Stimulated activated CD8-positive, alpha-beta memory T cell treated with anti-CD3 and anti-CD28 coated beads, Interleukin-15, amount 100 ng/mL, for 4 hours (primary cell): ENCODE measurements at places on chromosomes 12 and 14.

- no peak for DNase-seq
These were observed 219.3 kb downstream of the APAF1 start for GRCh38 chr12:98864363-98864762.

DNA sequence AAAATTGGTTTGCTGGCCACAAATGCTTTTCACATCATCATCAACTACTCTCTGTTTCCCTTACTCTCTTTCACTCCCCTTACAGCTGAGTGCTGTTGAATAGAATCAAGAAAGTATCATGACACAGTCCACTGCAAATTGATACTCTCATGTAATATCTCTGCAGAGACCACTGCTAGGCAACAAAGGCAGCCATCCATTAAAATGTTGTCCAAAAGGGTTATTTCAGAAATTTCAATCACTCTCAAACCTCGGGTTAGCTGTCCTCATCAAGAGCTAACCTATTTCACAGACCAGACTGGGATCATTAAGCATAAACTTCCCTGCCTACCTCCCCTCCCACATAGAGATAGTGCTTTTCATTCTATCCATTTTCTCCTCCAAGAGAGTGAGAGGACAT, 186.7 kb downstream of the PLCZ1 start:
- DNase-seq, result no peak

DNA sequence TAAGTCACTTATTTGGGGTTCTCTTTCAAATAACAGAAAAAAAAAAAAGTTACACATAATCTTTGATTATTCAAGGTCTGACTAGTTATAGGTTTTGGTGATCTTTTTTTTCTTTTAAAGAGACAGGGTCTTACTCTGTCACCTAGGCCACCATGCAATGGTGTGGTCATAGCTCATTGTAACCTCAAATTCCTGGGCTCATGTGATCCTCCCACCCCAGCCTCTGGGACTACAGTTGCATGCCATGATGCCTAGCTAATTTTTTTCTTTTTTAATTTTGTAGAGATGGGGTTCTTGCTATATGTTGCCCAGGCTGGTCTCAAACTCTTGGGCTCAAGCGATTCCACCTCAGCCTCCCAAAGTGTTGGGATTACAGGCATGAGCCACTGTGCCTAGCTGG, 56.5 kb upstream of the CFL2 start:
- DNase-seq, result no peak

DNA sequence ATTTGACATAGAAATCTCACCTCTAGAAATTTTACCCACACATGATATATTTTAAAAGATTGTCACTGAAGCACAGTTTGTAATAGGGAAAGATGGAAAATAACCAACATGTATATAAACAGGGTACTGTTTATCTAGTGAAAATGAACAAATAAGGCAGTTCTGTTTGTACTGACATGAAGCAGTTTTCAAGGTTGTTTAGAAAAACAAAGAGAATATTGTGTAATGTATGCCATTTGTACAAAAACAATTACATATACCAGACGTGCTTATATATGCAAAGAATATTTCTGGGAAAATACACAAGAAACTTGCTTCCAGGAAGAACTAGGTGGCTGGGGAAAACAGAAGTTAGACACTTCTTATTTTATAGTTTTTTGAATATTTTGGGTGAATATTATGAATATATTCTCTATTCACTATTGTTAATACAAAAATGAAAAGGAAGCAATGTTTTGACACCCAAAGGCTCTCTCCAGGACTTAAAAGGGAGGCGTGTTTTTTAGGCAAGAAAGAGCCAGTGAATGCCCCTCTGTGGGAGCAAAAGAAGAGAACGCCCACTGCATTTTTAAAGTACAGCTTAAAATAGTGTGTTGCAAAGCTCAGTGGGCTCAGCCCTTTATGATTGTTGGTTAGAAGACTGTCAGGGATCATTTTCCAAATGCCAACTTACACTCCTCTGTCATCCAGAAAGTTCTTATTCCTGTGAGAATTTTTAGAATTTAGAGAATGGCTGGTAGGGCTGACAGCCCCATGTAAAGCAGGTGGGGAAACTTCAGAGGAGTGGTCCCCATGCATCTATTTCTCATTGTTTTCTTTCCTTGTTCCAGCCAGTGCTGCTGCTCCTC, 59.6 kb upstream of the FERMT2 start:
- DNase-seq, result no peak

DNA sequence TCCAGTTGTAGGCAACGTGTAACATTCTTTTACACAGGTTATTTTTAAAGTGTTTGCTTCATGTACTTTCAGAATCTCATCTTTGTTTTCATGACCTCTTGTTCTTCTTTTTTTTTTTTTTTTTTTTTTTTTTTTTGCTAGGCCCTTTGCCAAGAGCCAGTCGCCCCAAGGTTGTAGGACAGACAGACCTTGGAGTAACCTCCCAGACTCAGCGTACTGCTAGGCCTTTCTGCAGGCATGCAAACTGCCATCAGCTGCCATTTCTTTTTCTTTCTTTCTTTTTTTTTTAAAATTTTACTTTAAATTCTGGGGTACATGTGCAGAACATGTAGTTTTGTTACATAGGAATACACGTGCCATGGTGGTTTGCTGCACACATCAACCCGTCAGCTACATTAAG, 452.3 kb upstream of the MDGA2 start:
- DNase-seq, result no peak

GRCh38 chr12:12714276-12715021, 2.7 kb upstream of the CDKN1B start:
- DNase-seq, result no peak

GRCh38 chr12:113145720-113146551, 3.6 kb upstream of the CFAP73 start:
- no peak for DNase-seq

- no peak for DNase-seq
These were observed 182.9 kb downstream of the KCNA5 start for GRCh38 chr12:5226581-5226980.

- no peak for DNase-seq
These were observed 12.2 kb downstream of the MMAB start for GRCh38 chr12:109560867-109561710.

DNA sequence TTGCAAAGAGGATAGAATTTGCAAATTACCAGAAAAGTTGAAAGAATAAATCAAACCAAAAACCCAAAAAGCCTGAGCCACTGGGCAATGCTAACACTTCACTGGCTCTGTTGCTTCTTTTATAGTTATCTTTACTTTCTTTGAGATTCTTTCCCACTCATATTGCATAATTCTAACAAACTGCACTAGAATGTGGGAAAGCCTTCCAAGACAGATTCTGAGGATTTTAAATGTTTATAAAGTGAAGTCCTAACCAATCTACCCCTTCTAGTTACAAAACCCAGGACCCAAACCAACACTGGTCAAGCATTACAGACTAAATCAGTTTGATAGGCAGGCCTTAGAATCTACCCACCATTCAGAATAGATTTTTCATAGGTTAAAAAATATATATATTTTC, 150.9 kb downstream of the MED13L start:
- no peak for DNase-seq

GRCh38 chr12:9345171-9345570, 137.0 kb upstream of the PZP start:
- no peak for DNase-seq

- DNase-seq, result no peak
These were observed 624.8 kb upstream of the TMEM132C start for GRCh38 chr12:127642208-127642607.

GRCh38 chr14:95138876-95139275, 18.5 kb downstream of the DICER1 start:
- no peak for DNase-seq

DNA sequence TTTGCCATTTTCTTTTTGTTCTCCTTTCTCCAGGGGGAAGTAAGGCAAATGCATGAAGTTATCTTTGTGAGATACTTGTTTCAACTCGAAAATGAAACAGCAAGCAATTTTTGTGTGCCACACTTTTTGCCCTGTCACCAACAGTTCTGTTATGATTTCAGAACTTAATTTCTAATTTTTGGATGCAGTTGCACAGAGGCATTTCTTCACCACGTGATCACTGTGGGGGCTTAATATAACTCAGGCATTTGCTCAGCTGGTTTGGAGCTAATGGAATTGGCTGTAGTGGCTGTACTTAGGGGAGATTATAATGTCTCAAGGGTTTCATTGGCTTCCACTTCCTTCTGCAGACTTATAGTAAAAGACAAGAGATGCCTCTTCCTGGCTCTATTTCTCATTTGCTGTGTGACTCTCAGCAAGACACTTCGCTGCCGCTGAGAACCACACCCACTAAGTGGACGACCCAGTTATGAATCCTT, 452.4 kb downstream of the RAD51B start:
- DNase-seq, result no peak

- DNase-seq, result no peak
These were observed 102.6 kb downstream of the MED13L start for GRCh38 chr12:116174904-116175303.

- no peak for DNase-seq
These were observed 54.7 kb upstream of the EIF5 start for GRCh38 chr14:103279142-103280025.

GRCh38 chr14:59882957-59883356, 12.4 kb upstream of the RTN1 start:
- no peak for DNase-seq

DNA sequence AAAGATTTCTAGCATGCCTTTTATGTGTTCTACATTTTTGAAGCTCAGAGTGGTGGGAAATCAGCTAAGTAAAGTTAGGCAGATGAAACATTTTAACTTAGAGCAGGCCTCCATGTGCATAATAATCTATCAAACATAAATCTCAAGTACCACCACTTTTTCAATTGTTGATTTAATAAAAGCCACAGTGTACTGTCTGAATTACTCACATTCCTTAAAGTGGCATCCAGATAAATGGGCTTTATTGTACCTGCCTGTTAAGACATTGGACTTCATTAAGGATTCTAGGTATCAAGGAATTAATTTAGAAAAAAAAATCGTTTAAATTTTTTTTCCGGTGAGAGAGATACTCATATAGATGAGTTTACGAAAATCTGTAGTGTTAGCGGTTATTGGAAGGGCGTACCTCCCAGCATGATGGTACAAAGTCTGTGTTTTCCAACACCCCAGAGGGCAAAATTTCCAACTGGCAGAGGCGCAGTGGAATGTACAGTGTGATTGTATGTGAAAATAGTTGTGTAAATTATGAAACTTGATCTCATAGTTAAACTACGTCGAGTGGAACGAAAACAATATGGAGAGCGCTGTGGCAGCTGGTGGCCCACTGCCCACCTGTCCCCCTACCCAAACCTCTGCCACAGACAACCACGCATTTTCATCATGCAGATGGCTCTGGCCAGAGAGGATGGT, 25.0 kb downstream of the ELK3 start:
- DNase-seq, result no peak

DNA sequence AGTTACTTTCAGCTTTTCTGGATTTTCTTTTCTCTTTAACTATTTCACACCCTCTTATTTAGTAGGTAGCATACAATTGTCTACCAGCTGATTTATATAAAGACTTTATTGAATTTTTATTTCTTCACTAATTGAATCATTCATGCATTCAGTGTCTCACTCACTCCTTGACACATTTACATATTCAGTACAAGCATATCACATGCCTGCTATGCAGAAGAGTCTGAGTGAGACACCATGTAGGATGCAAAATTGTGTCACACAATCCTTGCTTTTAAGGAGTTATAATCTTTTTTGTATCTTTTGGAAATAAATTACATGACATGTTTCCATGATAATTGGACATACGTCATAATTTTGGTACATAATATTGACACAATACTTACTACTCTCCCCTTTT, 83.0 kb downstream of the AKAP6 start:
- DNase-seq, result no peak

- no peak for DNase-seq
These were observed 236.4 kb downstream of the VRK1 start for GRCh38 chr14:97033556-97034081.

- no peak for DNase-seq
These were observed 141.5 kb downstream of the CAND1 start for GRCh38 chr12:67410667-67411067.

GRCh38 chr12:66164349-66164821, 5.4 kb downstream of the TMBIM4 start:
- DNase-seq, result no peak

- DNase-seq, result no peak
These were observed 3.0 kb downstream of the GZMB start for GRCh38 chr14:24630872-24631477.

DNA sequence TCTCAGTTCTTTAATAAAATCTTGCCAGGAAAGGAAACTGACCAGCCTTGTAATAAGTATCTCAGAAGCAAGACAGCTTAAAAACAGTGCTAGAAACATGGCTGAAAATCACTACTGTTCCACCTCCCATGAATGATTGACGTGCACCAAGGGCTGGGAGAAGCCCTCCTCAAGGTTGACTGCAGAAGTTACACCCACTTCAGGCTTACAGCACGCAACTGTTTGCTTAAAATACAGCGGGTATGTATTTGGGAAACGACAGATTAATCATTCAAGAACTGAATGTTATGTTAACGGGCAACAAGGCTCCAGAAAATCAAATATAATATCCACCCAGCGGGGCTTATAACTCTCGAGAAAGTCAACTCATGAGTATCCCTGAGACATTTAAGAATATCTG, 22.1 kb downstream of the PRKD1 start:
- DNase-seq, result no peak

DNA sequence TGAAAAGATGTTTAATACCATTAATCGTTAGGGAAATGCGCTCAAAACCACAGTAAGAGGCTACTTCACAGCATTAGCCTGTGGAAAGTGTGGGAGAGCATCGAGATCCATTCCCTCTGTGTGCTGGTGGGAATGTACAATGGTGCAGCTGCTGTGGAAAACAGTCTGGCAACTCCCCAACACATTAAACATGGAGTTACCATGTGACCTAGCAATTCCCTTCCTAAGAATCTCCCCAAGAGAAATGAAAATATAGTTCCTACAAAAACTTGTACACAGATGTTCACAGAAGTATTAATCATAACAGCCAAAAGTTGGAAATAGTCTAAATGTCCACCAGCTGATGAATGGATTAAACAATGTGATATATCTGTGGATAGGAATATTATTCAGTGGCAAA, 23.8 kb downstream of the MLXIP start:
- no peak for DNase-seq

DNA sequence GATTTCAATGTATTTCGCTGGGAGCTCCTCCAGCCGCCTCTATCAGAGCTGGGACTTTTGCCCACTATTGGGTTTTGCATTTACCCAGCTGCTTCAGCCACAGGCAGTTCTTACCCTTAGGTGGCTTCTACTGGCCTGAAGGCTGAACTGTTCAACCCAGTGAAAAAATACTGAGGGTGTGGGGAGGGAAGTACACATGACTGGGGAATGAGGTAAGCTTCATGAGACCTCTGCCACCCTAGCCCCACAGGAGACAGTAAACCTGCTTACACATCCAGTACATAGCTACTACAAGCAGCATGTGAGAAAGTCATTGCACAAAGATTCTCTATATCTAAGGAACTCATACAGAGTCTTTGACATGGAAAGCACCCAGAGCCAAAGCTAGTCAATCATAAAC, 411.1 kb downstream of the SYT1 start:
- no peak for DNase-seq

- DNase-seq, result no peak
These were observed 25.0 kb upstream of the HMGA2 start for GRCh38 chr12:65799331-65799730.

GRCh38 chr12:5440978-5441377, 9.1 kb downstream of the NTF3 start:
- no peak for DNase-seq
